ENCODE measurements at places on chromosomes 12 and 14. TPM values are rescaled to one million over a fixed set of nuclear protein-coding genes. Genes with fewer than 3 reads are reported as not detected.

DNA sequence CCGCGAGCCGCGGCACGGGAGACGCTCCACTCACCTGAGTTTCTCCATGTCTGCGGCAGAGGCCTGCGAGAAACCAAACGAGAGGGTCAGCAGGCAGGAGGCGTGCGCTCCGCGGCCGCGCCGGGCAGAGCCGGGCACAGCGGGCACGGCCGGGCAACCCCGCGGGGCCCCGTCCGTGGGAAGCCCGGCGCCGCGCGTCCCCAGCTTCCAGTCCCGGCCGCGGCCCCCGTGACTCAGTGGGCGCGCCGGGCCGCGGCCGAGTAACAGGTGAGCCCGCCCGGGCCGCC lies 19.4 kb downstream of the BEGAIN start:
- DNase-seq, result no peak

- no peak for DNase-seq
Measured at GRCh38 chr12:11749943-11750690, 100.6 kb downstream of the ETV6 start.

DNA sequence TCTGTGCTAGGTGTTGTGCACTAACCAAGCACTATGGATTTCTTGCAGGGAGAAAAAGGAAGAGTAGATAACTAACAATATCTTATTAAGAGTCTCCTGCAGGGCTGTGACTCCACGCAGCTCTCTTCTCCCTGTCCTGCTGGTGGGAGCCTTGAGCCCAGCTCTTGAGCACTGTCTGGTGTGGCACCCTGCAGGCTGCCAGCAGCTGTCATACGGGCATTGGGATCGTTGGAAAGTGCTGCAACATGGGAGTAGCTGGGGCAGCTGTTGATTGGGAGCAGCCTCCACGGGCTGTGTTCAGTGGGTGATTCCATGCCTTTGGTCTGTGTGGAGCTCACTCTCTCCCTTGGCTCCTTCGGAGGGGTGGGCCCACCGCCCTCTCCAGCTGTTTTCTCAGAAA lies 125.3 kb downstream of the FBXL14 start:
- DNase-seq, result no peak

- DNase-seq, result no peak
Measured at GRCh38 chr12:132485619-132486018, 4.3 kb upstream of the FBRSL1 start.

DNA sequence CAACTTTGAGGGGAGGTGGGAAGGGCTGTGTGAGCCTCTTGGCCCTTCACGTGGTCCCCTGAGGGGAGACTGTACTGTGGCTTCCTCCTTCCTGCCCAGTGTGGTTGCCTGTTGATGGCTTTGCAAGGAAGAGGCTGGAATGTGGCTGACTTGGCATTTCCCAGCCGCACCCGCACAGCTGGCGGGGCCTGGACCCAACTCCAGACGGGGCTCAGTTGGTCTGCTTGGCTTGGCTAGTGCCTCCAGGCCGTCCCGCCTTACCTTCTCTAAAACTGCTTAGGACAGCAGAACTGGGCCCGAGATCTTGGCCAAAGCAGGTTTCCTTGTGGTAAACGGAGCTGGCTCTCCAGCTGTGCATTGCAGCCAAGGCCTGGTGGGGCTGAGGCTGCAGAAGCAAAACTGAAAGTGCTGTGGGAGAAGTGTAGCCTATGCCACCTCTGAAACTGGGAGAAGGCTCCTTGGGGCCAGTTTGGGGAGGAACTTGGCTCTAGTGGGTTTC lies 139.5 kb downstream of the SMOC1 start:
- peak; percentile 57 for DNase-seq

DNA sequence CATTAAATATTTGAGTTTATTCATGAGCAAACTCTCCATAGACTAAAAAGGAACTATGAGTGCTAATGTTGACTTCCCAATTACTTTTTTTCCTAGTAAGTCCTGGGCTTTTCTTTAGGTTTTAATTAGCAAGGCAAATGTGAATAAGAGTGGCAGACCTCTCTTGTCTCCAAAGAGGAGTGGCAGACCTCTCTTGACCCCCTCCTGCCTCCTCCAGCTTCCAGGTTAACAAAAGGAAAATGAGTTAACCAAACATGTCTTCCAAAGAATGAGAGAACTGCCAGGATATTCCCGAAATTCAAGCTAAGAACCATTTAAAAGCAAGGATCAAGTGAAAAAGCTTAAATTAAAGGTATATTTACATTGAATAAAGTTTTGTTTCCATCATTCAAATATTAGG lies 253.2 kb downstream of the MDGA2 start:
- DNase-seq, result no peak

DNA sequence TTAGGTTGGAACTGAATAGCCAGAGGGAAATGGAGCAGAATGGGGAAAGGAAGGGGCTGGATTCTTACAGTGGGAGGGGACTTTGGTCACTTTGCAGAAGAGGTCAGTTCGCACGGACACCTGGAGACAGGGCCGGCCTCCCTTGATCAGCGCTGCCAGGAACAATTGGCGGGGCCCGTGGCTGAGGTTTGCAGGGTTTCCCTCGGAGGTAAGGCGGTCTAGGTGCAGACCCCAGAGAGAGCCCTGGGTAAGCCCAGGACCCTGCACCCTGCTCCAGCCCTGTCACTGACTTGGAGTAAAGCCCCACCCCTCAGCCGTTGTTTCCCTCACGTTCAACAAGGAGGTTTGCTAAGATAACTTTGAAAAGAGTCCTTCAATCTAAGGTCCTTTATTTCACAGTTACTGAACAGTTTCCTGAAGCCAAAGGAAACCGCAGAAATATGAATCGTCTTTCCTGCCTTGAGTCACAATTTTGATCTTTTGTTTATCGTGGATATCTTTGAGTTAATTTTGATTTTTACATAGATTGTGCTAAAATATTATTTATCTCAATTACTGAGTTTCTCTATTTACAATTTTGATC lies 231.4 kb upstream of the RTL1 start:
- DNase-seq, result no peak

GRCh38 chr12:131332224-131332623 lies 378.5 kb downstream of the ADGRD1 start:
- no peak for DNase-seq

DNA sequence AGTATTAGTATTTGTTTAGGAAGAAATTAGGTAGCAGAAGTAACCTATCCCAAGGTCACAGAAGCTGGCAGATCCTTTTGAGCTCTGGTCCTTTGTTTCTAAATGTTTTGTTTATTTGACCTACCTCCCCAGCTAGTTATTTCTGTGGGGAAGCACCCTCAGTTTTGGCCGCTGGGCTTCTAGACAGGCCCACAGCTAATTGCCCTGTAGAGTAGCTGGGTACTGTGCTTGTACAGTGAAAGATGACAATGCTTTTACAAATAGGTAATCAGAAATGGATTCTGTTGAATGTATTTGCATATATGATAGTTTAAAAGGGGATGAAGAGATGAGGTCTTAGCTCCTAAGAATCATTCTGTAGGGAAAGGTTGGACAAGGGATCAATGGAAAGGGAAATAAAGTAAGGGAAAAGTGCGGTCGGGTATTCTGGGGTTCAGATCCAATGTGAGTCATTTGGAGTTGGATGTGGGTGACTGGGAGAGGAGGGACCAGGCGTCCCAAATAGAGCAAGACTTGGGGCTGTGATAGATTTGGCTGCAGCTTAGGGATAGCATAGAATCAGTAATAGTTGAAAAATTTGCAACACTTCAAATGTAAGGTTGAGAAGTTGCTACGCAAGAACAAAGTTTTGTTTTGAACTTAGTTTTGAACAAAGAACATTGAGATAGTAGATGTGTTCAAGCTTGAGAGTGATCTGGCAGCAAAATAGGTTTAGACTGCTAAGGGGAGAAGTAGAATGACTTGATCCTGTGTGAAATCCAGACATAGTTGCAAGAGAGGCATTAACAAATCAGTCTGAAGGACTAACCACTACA lies 3.6 kb downstream of the NUDT4 start:
- DNase-seq, result no peak

GRCh38 chr14:89406361-89406760 lies 10.7 kb downstream of the FOXN3 start:
- DNase-seq, result no peak

GRCh38 chr12:4471256-4471655 lies 25.6 kb upstream of the FGF6 start:
- DNase-seq, result no peak

DNA sequence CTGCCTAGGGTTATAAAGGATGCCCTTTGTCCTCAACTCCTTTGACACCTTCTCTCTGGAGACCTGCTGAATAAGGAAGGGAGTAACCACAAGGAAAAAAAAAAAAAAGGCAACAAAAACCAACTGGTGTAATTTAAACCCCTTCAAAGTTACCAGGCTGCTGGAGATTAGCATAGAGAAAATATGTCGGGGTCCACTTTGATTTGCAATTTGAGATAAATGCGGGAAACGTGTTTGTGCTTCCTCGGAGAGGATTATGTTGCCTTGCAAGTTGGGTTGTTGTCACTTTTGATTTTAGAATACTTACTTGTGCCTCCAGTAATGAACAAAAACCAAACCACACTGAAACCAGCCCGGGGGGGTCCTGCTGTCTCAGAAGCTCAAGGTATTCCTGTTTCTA lies 200.2 kb upstream of the MYL2 start:
- no peak for DNase-seq

DNA sequence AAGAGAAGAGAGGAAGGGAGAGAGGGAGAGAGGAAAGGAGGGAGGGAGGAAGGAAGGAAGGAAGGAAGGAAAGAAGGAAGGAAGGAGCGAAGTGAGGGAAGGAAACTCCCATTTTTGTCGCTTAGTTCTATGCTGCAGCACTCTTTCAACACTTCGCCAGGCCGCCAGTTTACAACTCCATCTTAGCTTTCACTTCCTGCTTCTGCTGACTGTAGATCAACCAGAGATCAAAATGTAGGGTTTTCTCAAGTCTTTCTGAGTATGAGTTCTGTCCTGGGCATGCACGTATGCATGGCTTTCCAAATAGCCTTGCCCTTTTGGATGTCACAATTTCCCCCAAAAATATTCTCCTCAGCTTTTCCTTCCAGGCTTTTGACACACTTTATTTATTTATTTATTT lies 723.4 kb downstream of the TRHDE start:
- no peak for DNase-seq

DNA sequence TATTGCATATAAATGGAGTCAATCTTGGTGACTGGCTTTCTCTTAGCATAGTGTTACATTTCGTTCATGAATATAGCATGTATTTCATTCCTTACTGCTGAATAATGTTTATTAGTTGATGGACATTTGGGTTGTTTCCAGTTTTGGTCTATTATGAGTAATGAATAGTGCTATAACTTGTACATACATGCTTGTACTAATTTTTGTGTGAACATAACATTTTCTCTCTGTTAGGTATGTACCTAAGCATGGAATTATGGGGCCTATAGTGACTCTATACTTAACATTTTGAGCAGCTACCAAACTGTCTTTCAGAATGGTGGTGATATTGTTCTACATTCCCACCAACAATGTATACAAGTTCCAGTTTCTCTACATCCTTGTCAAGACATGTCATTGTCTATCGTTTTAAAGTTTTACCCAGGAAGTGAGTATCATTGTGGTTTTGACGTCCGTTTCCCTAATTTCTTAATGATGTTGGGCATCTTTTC lies 23.1 kb downstream of the ATP2A2 start:
- DNase-seq, result no peak

DNA sequence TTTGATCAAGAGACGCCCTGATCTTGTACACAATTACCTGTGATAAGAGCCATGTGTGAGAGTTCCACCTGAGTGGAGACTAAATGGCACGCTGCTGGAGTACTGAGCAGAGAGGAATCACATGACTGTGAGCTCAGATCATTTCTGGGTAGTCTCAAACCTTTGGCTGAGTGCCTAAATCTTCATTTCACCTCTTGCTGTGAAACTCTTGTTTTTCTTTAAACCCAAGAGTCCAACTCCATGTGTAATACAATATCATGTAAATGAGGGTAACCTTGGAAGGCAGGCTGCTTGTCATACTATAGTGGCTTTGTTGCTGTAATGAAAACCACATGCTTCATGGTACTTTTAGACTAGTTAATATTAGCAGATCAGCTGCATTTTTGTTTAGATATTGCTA lies 156.9 kb downstream of the CAND1 start:
- DNase-seq, result no peak

GRCh38 chr12:5809586-5809985 lies 135.5 kb downstream of the ANO2 start:
- no peak for DNase-seq

DNA sequence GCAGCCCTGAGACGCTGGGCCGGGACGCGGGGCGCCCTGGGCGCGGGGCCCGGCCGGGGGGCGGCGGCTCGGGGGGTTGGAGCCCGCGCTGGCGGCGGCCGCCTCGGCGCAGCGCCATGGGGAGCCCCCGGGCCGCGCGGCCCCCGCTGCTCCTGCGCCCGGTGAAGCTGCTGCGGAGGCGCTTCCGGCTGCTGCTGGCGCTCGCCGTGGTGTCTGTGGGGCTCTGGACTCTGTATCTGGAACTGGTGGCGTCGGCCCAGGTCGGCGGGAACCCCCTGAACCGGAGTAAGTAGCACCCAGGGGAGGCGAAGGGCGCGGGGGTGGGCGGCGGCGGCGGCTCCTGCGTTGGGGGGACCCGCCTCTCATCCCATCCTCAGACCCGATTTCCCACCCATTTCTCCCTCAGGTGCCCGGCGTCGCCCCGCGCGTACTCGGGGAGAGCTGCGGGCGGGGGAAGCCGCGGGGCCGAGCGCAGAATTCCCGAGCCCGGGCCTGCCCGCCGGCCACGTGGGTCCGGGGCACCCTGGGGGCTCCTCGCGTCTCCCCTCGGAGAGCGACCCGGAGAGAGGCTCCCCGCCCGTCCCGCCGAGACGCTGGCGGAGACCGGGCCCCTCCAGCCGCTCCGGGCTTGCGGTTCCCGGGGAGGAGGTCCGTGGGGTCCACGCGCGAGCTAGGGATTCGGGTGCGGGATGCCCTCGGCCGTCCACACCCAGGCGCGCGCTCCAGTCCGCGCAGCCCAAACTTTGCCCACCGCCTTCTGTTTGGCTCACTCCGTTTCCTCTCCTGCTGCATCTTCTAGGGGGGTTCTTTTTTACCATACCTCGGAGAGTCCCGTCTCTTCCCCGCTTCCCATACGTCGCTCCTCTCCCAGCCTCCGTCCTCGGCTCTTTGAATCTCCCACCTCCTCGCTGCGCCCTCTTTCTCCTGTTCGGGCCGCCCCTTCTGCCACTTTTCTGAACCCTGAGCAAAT lies 807 bp downstream of the B4GALNT3 start:
- DNase-seq, result peak; percentile 46

SERPINA5 gene
- total RNA-seq, result 216 TPM

TEAD4 gene
- 1.6 TPM for total RNA-seq

WDHD1 gene
- total RNA-seq, result 1.3 TPM

Data from left lobe of liver (tissue), 2 donors.